ENCODE measurements at places on chromosomes 5 and 9.

DNA sequence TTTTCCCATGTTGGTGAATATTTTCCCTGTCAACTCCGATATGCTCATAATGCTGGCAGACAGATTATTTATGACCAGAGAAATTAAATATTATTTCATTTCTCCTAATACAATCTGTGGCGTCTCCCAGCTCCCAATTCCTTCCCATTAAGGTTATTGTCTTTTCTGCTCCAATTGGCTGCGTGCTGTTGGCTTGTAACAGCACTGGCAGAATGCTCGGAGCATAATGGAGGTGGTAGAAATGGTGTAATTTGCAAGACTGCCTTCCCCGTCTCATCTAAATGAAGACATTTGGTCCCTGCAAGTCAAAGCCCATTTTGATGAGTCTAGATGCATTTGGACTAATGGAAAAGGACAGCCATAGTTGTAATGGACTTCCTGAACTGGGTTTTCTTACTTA is 601.7 kb downstream of the BRINP1 start:
- DNase-seq, result no peak

- DNase-seq, result no peak
Observed at GRCh38 chr9:36194326-36195000, 3.7 kb downstream of the CLTA start.

GRCh38 chr5:1885404-1885755 is 2.7 kb upstream of the IRX4 start:
- DNase-seq, result no peak

DNA sequence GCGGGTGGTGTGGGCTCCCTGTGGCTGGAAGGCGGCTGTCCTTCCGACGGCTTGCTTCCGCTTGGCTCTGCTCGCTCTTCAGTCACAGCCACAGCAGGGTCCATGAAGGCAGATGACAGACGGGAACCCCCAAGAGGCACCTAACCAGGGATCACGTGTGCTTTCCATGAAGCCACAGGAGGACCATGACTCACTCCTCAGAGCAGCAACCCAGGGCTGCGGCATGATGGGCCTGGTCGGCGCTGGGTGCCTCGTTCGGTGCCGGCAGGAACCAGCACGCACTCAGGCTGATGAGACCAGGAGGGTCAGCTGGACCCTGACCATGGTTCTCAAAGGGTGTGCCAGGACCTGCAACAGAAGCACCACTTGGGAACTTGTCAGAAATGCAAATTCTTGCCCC is 32.8 kb upstream of the MED10 start:
- DNase-seq, result no peak

GRCh38 chr5:10275991-10276390 is 25.9 kb downstream of the CCT5 start:
- no peak for DNase-seq
